Dermis blood vessel endothelial cell (primary cell): ENCODE measurements at places on chromosomes 2 and 18. TPM values are rescaled to one million over a fixed set of nuclear protein-coding genes. Genes with fewer than 3 reads are reported as not detected.

PAX3 gene
- not detected in 2 replicates for total RNA-seq

LYG2 gene
- total RNA-seq: not detected in 2 replicates

C2orf49 gene
- total RNA-seq: 18.4 and 18.8 TPM in 2 replicates

CHST9 gene
- under 0.01 and 0.34 TPM in 2 replicates for total RNA-seq

RHOB gene
- 991 and 2,158 TPM in 2 replicates for total RNA-seq

PROKR1 gene
- total RNA-seq: under 0.01 TPM in 1 of 2 replicates, not detected in the other

SCN7A gene
- total RNA-seq: under 0.01 TPM in 1 of 2 replicates, not detected in the other

NIFK gene
- 45.1 and 75.9 TPM in 2 replicates for total RNA-seq

TUBA4B gene
- 0.09 TPM in 1 of 2 replicates, not detected in the other for total RNA-seq

TYMS gene
- total RNA-seq: 22.6 and 132 TPM in 2 replicates

PIAS2 gene
- total RNA-seq: 14.2 and 15.5 TPM in 2 replicates

CPO gene
- total RNA-seq: not detected in 2 replicates

GAREM2 gene
- total RNA-seq: 0.37 and 0.68 TPM in 2 replicates

NMUR1 gene
- total RNA-seq: under 0.01 and 0.05 TPM in 2 replicates

KCNG3 gene
- total RNA-seq: not detected in 2 replicates

MATN3 gene
- 1.2 and 1.3 TPM in 2 replicates for total RNA-seq

ANKRD44 gene
- total RNA-seq: 5.6 and 7.6 TPM in 2 replicates

GKN1 gene
- total RNA-seq: not detected in 2 replicates

BARD1 gene
- 20.4 and 21.1 TPM in 2 replicates for total RNA-seq
